ENCODE measurements at places on chromosomes 16 and 17.

GRCh38 chr17:73365906-73366623, 54.3 kb upstream of the CDC42EP4 start:
- peak; percentile 94 for DNase-seq

DNA sequence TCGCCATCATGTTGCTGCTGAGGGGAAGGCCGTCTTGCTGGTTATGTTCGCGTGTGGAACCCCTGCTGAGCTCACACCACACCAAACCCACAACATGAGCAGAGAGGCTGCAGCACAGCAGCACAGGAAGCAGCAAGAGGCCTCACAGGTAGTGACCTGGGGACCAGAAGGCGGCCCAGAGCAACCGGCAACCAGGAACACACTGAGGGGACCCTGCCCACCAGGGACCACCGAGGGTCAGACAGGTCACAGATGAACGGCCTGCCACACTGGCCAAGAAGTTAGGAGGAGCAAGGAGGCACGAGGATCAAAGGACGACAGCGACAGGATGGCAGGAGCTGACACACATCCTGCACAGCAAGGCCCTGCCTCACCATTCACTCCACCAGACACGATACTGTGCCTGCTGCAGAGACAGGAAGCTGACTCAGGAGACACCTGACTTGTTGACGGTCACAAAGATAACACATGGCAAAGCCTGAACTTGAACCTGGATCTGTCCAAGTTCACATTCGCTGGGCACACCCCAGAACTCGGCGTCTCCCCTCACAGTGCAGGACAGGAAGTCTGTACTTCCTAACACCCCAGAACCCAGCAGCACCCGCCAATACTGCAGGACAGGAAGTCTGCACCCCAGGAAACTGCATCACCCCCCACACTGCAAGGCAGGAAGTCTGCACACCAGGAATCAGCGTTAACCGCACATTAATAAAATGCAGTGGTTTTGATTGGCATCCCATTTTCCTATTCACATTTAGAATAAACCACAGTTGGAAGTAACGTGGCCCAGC, 98.5 kb downstream of the ZNF778 start:
- DNase-seq, result peak; percentile 98

- DNase-seq, result no peak
Observed at GRCh38 chr17:79214940-79215604, 140.4 kb downstream of the ENGASE start.

GRCh38 chr16:2952679-2953078, 11.4 kb upstream of the KREMEN2 start:
- peak; percentile 59 for DNase-seq

GRCh38 chr17:70205401-70205800, 36.1 kb downstream of the KCNJ2 start:
- no peak for DNase-seq

DNA sequence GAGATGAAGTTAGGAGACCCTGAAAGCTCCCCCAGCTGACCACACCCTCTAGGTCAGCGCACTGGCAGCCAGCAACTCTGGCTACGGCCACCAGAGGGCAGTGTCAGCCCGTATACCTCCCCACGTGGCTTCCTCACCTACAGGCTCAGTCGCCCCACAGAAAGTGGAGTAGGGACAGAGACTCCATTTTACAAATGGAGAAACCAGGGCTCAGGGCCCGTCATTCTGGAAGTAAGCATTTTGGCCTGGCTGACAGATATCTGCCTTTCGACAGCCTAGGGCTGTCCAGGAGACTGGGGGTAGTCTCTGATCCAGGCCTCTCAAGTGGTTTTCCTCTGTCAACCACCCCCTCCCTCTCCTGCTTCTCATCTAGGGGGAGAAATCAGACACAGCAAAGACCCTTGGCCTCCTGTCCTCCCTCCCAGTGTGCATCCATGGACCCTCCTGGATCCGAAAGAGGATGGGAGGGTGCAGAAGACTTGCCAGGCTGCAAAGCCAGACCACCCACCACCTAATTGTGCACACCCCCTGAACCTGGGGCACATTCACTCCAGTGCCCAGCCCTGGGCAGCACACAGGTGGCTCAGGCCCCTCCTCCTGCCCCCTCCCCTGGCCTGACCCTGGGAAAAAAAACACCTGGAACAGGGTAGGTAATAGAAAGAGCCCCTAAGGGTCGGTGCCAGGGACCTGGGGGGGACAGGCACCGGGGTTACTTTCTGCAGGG, 3.8 kb upstream of the HAP1 start:
- DNase-seq, result peak; percentile 99

DNA sequence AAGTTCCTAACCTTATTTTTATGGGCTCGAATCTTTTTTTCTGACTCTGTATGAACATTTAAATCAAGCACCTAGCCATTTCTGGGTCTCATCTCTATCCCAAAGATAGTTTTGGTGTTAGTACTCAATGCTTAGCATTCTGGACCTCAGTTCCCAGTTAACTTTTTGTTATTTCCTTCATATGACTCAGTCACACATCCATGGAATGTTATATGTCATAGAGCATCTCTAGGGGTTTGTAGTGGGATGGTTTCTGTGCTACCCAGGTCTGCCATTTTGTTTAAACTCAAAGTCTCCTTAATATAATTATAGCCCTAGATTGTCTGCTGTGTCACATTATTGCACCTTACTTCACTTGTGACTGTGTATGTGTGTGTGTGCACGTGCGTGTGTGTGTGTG, 90.1 kb downstream of the EFCAB13 start:
- peak; percentile 57 for DNase-seq

GRCh38 chr16:68499006-68499405, 40.1 kb upstream of the ZFP90 start:
- DNase-seq, result no peak

- no peak for DNase-seq
Observed at GRCh38 chr16:81658373-81658772, 120.7 kb upstream of the PLCG2 start.

GRCh38 chr17:17207998-17208397, 1.9 kb upstream of the PLD6 start:
- peak; percentile 60 for DNase-seq

GRCh38 chr17:236641-237405, 55.4 kb upstream of the DOC2B start:
- DNase-seq, result peak; percentile 63

GRCh38 chr16:48611329-48612137, 1.6 kb upstream of the N4BP1 start:
- DNase-seq, result peak; percentile 63

DNA sequence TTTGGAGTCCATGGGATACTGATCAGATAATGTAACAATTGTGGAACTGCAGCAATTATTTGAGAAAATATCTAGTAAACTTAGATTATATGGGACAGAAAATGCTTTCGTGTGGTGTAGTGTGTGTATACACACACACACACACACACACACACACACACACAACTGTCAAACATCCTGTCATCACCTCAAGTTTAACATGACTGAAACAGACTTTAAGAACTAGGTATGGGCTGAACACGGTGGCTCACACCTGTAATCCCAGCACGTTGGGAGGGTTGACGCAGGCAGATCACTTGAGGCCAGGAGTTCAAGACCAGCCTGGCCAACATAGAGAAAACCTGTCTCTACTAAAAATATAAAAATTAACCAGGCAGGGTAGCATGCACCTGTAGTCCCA, 544 bp upstream of the EVI2A start:
- no peak for DNase-seq

DNA sequence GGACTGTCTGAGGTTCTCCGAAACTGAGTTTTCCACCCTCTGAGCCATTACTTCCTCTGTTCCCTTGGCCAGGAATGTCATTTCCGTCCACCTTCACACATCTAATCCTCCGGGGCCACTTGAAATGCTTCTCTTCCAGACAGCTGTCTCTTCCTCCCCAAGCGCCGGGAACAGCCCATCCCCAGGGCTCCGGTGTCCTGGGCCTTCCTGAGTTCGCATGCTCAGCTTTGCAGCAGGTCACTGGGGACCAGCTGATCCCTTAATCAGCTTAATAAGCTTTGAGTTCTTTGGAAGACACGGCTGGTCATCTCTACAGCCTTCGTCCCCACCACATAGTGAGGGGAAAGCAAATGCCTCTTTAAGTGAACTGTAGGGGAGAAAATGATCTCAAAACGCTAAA, 123.4 kb downstream of the DYNLRB2 start:
- DNase-seq, result no peak

DNA sequence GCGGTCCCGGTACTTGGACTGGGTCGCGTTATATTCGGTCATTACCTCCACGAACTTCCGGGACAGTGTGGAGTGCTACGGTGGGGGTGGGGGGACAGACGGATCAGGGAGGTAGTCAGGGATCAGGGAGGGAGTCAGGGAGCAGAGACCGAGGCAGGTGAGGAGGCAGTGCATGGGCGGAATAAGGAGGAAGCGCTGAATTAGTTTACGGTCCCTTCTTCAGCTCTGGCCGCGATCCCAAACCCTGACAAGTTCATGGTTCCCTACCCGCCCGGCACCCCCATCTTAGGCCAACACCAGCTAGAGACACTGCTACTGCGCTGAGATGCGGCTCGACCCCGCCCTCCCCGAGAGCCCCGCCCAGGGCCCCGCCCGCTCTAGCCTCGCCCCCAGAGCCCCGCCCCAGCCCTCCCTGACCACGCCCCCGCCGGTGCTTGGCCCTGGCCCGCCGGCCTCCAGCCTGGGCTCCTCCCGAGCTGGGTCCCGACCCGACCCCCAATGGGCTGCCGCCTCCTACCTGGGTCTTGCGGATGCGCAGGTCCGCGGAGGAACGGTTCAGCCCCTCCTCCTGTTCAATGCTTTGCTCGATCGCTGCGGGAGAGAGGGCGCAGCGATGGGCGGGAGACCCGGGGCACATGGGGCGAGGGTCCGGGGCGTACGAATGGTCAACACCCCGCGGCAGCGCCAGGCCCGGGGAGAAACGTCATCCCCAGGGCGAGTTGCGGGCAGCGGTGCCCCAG, 12.1 kb downstream of the HSD3B7 start:
- peak; percentile 98 for DNase-seq

DNA sequence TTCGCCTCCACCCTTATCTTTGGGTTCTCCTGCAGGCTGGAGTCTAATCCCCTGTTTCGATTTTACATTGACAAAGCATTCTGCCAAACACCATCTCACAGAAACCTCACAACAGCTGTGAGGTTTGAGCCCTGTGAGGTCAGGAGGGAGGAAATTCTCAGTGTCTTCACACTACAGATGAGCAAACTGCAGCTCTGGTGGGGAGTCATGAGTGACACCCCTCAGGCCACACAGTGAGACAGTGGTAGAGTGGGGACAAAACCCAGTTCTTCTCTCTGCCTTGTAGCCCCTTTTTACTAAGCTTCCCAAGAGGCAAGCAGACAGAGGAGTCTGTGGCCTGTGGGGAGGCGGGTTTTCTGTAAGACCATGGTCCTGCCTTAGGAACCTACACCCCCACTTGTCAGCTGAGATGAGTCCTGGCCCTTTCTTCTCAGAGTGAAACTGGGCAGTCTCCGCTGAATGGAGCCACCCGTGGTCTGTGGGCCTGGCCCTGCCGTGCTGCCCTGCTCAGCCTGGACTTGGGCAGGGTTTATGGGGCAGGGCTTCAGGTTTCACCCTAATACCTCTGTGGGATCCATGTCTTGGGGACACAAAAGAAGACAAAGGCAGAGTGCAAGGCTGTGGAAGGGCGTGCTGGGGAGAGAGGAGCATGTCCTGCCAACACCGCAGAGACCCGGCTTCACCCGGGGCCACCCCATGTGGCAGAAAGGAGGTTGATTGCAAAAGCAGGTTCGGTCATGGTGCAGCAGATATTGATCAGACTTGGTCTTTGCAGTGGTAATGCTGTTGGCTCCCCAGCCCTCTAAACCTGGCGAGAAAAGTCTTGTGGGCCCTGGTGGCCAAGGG, 59.0 kb downstream of the ABR start:
- DNase-seq, result peak; percentile 44
